ENCODE measurements at places on chromosomes 11 and 22.

- no peak for DNase-seq
Observed at GRCh38 chr22:30169002-30169401, 77.6 kb downstream of the LIF start.

- peak; percentile 22 for DNase-seq
Observed at GRCh38 chr11:114243461-114244372, 52.5 kb upstream of the NNMT start.

GRCh38 chr22:46542011-46542985, 4.9 kb upstream of the CELSR1 start:
- DNase-seq, result peak; percentile 69

- DNase-seq, result no peak
Observed at GRCh38 chr11:120182372-120182771, 28.5 kb upstream of the OAF start.

- DNase-seq, result peak; percentile 48
Observed at GRCh38 chr11:94519478-94520084, 7.3 kb downstream of the C11orf97 start.

DNA sequence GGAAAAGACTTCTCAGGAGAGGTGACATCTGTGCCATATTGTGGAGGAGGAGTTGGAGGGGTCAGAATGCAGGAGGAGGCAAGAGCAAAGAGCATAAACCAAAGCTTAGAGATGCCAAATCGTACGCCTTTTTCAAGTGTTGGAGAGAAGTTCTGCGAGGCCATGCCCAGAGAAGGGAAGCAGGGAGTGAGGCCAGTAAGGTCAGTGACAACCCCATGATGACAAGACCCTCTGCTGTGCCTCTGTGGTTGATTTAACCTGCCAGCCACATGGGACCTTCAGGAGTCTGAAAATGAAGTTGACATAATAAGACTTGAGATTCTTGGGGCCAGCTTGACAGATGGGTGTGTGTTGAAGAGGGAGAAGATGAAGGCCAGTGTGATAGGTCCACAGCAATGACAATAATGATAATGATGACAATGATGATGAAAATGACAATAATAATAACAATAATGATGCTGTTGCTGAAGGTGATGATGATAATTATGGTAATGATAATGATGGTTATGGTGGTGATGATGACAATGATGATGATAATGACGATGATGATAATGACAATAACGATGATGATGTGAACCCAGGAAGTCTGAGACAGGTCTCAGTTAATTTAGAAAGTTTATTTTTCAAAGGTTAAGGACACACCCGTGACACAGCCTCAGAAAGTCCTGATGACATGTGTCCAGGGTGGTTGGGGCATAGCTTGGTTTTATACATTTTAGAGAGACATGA, 152.6 kb upstream of the B3GAT1 start:
- no peak for DNase-seq

DNA sequence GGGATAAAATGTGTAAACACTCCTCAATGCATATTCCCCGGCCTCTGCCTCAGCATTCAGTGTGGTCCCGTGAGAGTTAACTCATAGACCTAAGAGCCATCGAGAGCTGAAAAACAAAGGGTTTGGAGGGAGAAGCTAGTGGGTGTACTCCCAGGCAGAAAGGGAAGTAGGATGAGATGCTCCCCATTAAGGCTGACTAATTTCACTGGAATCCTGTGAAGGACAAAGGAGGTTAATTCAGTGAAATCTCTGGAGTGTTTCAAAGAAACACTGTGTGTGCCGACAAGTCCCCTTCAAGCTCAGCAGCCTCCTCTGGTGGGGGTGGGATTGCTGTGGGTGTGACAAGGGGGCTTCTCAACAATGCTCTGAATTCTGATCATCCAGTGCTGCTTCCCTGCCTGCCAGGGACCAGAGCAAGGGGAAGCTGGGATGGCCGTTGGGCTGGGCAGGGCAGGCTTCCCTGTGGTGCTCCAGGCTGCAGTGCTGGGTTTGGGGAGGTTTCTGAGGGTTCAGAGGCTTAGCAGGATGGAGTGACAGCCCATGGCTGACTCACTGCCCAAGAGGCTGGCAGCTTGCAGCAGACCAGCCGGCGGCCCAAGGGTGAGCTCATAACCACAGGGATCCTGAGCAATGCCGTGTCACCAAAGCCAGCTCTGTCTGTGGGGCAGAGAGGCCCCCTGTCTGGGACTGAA, 61.4 kb upstream of the BMAL1 start:
- DNase-seq, result peak; percentile 7

GRCh38 chr11:1864231-1864630, 11.3 kb downstream of the LSP1 start:
- DNase-seq, result no peak

DNA sequence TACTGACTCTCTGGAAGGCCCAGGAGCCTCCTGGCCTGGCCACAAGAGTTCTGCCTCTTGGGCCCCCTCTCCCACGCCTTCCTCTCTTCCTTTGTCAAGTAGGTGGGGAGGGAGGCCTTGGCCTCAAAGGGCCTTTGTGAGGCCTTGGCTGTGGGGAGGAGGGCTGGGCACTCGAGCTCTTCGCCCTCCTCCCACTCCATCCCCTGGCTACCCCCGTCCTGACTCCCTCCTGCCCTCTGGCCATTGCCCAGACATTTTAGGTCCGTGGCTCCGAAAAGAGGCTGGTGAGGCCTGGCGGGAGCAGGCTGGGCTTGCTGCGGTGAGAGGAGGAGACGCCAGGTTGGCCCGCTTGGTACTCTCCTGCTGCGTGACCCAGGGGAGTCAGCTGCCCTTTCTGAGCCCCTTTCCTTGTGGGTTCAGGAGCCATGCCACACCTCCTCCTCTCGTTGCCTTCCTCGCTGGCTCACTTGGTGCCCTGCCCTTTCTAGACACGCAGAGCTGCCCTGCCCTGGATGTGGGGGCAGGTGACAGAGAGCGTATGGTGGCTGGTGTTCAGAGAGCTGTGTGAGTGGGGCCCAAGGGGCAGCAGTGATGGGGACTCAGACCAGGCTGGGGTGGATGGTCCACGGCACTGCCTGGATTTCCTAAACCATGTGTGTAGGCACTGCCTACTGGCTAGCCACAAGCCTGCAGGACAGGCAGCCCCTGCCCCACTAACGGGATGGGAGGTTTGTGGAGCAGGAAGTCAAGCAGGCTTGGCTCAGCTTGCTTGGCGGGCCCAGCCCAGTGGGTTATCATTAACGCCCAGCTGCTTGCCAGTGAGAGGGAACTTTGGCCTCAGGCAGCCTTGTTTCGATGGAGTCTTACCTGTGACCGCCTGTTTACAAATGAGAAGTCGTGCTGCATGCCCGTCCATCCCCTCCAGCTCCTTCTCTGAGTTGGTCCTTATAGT, 15.8 kb upstream of the OMP start:
- DNase-seq, result peak; percentile 89

DNA sequence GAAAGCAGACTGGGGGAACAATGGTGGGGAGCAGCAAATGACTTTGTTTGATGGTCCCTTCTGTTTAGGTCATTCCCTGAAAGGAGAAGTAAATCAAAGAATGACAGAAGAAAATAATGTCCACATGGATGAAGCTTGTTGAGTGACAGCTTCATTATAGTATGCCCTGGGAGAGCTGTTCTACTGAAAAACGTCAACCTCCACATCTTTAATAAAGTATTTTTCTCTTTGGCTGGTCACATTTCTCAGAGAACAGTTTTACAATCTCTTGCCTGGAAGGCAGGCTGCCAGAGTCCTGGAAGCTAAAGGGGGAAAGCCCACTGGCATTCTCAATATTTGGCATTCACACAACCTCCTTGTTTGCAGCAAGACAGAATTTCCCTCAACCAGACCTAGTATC, 287.9 kb downstream of the SWAP70 start:
- DNase-seq, result no peak

DNA sequence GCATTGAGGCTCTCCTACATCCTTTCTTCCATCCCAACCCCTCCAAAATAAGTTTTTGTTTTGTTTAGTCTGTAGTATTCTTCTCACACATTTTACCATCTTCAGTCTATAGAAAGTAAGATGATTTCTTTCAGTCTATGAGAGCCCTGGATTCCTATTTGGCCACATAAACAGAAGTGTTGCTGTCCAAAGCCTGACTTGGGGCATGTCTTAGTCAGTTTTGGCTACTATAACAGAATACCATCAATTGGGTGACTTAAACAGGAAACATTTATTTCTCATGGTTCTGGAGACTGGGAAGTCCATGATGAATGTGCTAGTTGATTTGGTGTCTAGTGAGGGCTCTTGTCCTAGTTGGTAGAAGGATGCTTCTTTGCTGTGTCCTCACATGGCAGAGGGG, 146.8 kb upstream of the DDI1 start:
- no peak for DNase-seq

- DNase-seq, result no peak
Observed at GRCh38 chr11:65403607-65404121, 17.2 kb downstream of the FRMD8 start.

GRCh38 chr22:25955323-25955722, 213.3 kb downstream of the MYO18B start:
- no peak for DNase-seq

DNA sequence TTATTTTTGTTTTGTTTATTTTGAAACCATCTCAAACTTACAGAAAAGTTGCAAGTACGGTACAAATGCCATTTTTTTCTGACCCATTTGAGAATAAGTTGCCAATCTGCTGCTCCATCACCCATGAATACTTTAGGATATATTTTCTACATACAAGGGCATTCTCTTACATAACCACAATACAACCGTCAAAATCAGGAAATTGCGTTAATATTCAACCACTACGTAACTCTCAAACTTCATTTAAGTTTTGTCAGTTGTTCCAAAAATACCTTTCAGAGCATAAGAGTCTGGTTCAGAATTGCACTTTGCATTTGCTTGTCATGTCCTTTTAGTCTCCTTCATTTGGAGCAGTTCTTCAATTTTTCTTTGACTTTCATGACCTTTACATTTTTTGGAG, 194.3 kb upstream of the BDNF start:
- no peak for DNase-seq

DNA sequence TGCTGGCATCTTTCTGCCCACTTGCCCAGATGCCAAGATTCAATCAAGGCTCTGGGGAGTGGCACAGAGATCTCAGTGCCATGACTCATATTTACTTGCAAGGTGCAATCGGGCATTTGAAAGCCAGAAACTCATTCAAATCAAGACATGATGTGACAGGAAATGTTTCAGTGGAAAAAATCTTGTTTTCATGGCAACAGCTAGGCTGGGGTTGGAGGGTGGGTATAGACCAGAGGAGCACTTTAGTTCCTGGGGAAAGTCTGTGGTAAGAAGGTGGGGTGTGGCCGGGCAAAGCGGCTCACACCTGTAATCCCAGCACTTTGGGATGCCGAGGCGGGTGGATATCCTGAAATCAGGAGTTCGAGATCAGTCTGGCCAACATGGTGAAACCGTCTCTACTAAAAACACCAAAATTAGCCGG, 1.2 kb downstream of the MAJIN start:
- no peak for DNase-seq

DNA sequence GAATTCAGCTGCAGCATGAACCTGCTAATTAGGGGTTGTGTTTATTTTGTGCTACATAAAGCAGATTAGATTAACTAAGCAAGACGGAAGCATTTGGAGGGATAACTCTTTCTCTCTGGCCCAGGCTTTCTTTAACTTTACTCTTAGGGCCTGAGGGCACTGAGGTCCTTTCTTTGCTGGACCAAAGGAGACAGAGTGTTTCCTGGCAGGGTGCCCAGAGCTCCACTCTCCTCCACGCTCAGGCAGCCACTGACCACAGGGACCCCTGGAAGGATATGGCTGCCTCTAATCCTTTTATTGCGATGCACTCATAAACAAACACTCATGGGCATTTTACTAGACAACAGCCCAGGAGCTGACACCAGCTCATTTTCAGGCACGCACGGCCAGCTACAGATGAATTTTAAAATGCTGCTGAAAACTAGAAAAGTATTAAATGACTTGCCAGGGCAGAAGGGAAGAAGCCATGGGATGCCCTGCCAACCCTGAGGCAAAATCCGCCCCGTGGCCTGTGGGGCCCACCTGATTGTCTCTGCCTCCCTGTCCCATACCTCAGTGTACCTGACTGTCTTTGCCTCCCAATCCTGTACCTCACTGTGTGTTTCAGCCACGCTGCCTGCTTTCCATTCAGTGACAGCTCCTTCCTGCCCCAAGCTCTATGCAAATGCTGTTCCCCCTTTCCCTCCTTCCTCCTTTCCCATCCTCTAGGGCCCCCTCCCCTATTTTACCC, 192.6 kb upstream of the NAV2 start:
- no peak for DNase-seq

DNA sequence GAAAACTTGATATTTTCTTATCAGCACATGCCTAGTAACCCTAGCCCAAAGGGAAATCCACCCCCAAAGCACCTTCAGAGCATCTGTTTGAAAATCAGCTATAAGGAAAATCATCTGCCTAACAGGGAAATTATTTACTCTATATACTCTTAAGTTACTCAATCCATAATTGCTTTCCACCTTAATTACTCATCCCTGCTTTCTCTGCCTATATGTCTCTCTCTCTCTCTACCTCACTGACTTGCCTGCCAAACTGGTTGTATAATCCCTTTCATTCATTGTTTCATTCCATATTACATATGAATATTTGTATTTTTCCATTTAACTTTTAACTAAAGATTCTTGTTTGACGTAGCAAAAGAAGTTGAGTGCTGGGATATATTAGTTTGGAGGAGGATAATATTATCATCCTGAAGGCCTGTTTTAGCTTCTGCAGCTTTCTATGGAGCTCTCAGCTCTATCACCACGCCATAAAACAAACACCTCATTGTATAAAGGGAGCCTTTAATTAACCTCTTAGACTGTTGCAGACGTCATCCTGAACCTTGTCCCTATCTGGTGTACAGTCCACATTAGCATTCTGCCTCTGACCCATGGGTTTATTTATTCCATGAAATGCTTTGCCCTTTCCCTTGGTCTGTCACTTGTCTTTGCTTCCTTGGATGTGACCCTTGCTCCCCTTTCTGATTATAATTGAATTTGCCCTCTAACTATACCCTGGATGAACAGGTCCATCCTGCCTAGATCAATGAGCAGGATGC, 98.9 kb downstream of the INSC start:
- no peak for DNase-seq

- DNase-seq, result no peak
Observed at GRCh38 chr11:20854215-20854955, 185.0 kb downstream of the NELL1 start.

- DNase-seq, result no peak
Observed at GRCh38 chr11:47541070-47541469, 11.9 kb downstream of the CELF1 start.

- no peak for DNase-seq
Observed at GRCh38 chr11:88604260-88604659, 266.7 kb upstream of the CTSC start.

DNA sequence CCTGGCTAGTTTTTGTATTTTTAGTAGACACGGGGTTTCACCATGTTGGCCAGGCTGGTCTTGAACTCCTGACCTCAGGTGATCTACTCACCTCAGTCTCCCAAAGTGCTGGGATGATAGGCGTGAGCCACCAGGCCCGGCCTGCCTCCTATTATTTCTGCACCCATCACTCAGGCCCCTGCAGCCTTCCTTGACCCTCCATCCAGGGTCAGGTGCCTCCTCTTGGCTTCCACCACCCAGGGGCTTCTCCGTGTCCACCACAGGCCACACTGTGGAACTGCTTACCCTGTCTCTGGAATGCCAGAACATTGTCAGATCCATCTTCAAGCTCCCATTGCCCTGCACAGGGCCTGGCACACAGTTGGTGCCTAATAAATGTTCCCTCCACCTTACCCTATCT, 75.4 kb upstream of the RTL6 start:
- no peak for DNase-seq

All from erythroblast (primary cell).